Hepatic stellate cell (primary cell): ENCODE measurements at places on chromosomes 13 and 19.

DNA sequence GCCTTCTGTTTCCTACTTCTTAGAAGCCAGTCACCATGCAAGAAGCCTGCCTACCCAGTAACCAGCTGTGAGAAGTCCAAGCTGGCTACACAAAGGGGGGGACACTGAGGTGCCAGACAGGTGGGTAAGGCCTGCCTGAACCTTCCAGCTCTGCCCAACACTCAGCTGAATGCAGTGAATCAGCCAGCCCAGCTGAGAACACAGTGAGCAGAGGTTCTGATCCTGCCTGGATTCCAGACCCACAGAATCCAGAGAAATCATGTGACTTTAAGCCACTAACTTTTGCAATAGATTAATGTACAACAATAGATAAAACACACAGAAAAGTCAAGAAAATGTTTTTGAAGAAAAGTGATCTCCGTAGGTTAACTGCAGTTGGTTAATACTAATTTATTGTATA, 151.7 kb downstream of the EFNB2 start:
- no peak for DNase-seq

DNA sequence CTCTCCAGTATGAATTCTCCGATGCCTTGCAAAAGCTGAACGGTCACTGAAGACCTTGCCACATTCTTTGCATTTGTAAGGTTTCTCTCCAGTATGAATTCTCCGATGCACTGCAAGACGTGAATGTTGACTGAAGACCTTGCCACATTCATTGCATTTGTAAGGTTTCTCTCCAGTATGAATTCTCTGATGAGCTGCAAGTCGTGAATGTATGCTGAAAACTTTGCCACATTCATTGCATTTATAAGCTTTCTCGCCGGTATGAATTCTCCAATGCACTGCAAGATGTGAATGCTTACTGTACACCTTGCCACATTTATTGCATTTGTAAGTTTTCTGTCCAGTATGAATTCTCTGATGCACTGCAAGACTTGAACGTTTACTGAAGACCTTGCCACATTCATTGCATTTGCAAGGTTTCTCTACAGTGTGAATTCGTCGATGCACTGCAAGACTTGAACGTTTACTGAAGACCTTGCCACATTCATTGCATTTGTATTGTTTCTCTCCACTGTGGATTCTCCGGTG, 20.0 kb upstream of the ZNF841 start:
- DNase-seq = no peak

DNA sequence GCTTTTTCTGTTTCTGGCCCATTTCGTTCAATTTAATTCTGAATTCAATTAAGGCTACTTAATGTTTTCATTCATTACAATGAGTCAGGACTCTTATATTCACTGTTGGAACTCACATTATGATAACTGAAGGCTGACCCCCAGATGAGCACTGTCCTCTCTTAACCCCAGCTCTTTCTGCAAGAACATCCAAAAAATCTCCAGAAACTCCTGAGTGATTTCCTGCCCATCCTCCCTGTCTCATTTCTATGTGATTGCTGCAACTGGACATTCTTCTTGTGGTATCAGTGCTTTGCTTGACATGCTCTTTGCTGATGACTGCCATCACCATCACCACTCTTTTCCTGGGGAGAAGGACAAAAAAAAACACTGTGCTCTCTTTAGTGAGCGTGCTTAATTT, 240.3 kb downstream of the SPRY2 start:
- DNase-seq = peak; percentile 33

DNA sequence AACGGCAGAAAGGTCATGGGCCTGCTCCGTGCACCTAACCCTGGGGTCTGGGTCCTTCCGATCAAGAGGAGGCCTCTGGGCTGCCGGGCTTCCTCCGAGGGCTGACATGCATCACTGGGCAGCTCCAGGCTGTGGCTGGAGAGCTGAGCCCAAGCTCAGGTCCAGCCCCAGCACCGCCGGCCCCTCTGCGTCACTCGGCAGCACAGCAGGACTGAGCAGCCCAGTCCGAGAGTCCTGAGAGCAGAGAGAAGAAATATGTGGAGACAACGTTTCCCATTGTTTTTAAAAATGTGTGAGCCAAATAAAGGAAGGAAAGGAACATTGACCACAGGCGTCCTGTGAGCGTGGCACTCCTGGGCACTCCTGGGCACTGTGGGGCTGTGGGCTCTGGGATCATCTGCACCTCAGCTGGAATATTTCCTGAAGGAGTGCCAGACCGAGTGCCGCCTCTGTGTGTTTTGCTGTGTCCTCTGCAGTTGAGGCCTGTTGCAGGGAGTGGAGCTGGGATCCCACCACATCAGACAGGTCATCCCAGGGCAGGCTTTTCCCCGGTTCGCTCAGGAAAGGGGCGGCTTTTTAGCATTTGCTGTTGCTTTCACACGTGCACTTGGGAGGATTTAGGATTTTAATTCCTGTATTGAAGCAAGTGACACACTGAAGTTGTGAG, 37.8 kb upstream of the TFDP1 start:
- no peak for DNase-seq

DNA sequence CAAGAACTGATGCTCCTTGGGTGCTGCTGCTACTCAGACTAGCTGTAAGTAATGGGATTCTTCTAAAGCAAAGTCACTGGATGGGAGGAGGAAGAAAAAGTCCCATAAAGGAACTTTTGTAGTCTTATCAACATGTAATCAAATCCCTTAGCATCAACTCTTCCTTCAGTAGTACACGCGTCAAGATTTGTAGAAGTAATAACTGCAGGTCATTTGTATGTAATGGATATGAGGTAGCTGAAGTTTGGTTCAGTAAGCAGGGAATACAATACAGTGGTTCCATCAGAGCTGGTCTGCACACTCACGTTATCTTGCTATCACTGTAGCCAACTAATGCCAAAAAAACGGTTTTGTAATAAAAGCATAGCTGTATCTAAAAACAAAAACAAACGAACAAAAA, 72.4 kb upstream of the ZDHHC20 start:
- DNase-seq = no peak

DNA sequence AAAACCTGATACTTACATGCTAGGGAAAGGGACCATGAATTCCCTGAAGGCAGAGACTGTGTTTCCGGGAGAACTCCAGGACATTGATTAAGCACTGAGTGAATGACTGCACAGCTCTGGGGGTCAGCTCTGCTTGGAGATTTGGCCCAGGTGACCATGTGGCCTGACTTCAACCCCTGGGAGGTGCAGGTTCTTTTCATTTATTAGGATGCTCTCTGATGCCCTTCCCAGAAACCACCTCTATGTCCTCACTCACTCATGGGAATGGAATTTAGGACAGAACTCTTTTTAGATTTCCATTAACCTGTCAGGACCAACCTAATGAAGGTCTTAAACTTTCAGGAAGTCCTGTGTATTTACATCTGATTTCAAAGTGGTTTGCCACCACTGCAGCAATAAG, 393.3 kb upstream of the ARGLU1 start:
- DNase-seq = no peak

- no peak for DNase-seq
Observed at GRCh38 chr19:799076-799881, 2.0 kb downstream of the PTBP1 start.

- DNase-seq = peak; percentile 41
Observed at GRCh38 chr19:45779231-45780145, 2.8 kb downstream of the DMPK start.

DNA sequence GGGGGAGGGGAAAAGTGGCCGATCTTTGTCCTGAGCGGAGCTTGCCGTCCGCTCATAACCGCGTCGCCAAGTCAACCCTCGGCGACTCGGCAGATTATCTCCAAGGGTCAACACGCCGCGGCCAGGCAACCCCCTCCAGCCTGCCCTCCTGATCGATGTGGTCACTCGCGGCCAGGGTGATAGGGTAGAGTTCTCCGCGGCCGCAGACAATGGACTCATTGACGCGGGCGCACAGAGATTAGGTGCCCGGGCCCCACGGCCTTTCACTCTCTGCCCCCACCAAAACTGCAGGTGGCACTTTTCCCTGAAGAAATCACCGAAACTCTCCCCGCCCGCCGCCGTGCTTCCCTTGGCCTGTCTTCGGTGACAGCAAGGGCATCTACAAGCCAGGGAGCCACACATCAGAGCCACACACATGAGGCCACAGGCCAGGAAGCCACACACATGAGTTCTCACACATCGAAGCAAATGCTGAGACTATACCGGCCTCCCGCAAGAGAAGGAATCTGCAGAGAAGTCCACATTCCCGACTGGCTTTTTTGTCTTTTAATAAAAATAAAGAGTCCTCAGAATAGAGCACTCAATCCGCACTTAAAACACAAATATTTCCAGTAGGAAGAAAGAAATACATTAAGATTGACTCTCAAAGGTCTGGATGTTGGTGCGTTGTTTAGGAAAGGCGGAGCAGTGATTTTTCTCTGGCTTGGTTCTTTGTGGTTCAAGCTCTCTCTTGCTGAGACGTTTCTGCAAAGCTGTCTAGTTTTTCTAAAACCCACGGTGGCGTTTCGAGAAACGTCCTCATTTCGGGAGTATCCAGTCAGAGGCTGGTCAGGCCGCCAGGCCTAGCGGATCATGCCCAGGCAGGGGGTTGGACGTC, 1.5 kb upstream of the PDX1 start:
- no peak for DNase-seq

DNA sequence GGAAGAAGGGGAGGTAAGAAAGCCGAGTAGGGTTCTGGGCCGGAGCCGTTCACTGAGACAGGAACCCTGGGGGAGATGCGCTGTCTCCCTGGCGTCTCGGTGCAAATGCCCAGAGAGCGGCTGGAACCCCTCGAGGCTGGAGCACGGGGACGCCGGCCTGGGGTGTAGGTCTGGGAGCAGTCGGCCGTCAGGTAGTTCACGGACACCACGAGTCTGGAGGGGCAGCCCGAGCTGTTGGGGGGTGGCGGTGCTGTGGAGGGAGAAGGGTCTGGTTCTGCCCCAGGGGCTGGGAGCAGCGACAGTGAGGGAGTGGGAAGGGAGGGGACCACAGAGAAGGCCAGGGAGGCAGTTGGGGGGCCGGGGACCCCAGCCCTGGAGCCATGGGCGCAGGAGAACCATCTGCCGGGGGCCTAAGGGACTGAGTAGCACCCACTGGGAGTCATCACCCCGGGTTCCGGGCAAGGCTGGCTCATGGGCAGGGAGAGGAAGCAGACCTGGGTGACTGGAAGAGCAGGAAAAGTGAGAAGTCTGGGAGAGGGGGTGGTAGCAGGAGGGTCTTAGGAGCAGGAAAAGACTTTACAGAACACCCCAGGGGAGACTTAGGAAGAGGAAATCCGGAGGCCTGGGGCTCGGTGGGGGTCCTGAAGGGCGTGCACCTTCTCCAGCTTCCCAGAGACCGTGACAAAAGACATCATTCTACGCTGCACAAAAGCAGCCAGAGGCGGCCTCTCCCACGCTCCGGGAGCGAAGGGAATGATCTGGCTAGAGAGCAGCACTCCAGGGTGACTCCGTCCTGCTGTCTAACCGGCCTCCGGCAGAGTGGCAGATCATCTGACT, 173.1 kb upstream of the SOX1 start:
- no peak for DNase-seq

DNA sequence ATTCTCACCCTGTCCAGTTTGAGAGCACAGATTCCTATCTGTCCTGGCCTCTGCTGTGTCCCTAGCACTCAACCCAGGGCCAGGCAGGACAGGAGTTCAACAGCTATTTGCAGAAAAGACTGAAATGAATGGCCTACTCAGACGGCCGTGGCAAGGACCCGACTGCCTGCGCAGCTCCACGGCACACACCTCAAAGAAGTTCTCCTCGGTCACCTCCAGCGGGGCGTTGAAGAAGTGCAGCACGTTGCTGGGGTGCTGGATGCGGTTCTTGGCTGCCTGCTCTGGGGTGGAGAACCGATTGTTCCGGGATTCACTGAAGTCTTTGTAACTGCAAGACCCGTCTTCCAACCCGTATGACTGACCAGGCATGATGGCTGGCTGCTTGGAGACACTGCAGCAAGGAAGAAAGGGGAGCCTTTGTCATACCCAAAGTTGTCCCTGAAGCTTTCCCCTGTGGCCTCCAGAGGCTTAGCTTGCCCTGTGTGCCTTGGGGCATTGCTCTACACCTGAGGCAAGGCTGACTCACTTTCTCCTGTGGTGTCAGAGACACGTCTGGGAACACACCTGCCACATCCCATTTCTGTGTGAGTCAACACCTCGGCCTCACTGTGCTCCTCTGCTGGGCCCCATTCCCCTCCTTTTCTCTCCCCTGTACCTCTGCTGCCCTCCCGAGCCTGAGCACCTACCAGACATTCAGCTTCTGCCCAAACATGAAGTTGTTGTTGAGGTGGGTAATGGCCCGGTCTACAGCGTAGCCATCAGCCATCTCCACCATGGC, 6.8 kb upstream of the ECH1 start:
- no peak for DNase-seq

DNA sequence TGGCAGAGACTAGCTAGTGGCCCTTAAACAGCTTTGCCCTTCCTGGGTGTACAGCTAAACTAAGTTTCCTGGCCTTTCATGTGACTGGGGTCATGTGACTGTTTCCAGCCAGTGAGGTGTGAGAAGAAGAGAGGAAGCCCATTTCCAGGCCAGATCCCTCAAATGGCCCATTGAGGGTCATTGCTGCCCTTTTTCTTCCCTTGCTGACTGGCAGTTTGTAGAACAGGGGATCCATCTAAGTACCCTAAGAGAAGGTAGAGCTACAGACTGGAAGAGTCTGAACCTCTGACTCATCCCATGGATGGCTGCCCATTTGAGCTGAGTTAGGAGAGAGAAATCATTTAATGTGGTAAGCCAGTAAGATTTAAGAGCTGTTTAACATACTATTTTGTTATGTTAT, 2.8 kb downstream of the SWSAP1 start:
- peak; percentile 75 for DNase-seq

GRCh38 chr13:46166224-46166584, 15.8 kb downstream of the LCP1 start:
- no peak for DNase-seq

DNA sequence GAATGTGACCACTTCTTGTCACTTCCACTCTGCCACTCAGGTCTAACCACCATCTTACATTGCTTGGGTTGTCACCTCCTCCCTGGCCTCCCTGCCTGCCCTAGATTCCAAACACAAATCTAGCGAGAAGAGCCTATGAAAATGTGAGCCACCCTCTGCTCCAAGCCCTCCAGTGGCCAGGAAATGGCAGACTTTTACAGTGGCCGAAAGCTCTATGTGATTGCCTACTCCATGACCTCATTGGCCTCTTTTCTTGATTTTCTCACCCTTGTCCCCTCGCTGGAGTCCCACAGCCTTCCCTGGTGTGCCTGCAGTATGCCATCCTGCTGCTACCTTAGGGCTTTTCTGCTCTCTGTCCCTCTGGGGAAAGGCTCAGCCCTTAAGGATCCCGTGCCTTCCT, 84.2 kb downstream of the LRCH1 start:
- DNase-seq = no peak

DNA sequence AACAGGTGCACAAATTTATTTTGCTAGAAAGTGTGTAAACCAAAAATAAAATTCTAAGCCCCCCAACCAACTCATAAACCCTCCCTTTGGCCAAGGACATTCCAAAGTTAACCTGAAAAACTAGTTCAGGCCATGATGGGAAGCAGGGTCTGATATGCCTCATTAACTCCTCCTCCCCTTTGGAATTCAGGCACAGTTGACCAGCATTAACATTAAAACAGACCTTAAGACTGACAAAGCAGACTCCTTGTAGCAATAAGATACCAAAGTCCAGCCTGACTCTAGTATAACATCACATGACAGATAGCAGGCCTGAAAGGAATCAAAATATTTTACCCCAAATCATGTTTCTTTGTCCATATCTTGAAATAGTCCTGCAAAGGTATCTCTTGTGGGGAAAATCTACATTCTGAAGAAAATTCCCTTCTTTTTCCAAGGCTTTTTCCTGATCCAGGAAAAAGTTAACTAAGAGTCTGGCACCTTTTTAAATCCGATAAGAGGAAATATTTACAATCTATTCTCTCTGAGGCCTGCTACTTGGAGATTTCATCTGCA, 19.7 kb downstream of the NEK5 start:
- no peak for DNase-seq
